ENCODE measurements at places on chromosomes 3 and 15.

GRCh38 chr15:59290295-59291212 lies 82.1 kb downstream of the MYO1E start:
- DNase-seq, result no peak

- DNase-seq, result peak; percentile 33
Observed at GRCh38 chr15:78907577-78907976, 34.9 kb downstream of the MORF4L1 start.

- no peak for DNase-seq
Observed at GRCh38 chr3:143070977-143071551, 48.5 kb upstream of the CHST2 start.

DNA sequence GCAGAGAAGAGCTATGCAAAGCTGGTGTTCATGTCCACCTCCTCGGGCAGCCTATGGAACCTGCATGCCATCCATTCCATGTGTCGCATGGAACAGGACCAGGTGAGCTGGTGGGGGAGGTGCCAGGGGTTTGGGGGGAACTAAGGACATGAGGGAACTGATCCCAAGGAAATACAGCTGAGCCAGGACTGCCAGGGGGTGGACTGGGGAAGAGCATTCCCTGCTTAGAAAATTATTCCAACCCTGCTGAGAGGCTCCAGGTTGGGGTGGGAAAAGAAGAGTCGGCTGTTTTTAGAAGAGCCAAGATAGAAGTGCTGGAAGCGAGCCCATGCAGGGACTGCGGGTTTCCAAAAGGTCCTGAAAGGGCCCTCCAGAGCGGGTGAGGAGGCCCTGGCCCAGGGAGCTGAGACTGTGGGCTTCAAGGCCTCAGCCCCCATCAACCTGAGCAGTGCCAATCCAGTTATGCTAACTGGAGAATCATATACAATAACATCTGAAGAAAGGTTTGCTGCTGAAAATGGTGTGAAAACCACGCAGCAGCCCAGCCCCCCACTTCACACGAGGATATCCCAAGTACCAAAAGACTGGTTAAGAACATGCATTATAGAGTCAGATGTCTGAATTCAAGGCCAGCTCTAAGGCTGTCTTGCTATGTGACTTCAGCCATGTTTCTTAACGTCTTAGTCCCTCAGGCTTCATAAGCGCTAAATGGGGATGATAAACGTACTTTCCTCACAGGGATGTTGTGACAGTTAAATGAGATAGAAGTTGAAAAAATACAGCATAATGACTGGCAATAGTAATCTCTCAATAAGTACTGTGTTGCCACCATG lies 7.8 kb downstream of the DISP2 start:
- no peak for DNase-seq

DNA sequence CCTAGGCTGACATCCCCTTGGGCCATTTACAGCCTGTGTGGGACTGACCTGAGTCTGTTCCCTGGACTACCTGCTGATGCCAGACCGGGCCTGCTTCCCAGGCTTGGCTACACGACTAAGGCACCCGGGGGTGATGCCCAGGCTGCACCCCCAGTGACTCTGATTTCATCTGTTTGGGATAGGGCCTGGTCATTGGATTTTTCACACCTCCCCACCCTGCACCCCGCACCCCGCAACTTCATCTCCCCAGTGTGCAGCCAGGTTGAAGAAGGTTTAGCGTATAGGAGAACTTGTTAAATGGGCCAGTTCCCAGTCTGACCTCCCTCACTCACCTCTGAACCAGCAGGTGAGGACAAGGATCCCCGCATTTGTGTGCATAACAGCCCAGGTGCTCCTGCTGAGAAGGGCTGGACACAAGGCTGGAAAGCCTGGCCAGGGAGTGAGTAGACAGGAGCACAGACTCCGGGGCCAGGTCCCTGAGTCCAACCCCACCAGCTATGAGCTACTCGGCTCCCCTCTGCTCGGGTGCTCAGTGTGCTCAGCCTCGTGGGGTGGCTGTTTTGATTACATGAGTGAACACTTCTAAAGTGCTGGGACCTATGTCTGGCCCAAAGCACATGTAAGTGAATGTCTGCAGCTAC lies 18.5 kb downstream of the SLC6A20 start:
- no peak for DNase-seq
